ENCODE measurements at places on chromosomes 7 and 10. TPM values are rescaled to one million over a fixed set of nuclear protein-coding genes. Genes with fewer than 3 reads are reported as not detected.
A peak's percentile ranks its signal among the peaks of the same experiment; 100 is the strongest.

AUTS2 gene
- polyA plus RNA-seq = 18.4 TPM

OR6B1 gene
- polyA plus RNA-seq = not detected

GRCh38 chr7:34417781-34418180, 240.2 kb upstream of the NPSR1 start:
- no peaks in the 10 kb centered on the region for H3K27me3 ChIP-seq
- H3K27ac ChIP-seq = no peak overlapping the region
- H3K4me3 ChIP-seq = no peak overlapping the region
- H3K4me1 ChIP-seq = no peaks in the 10 kb centered on the region
- no peak for DNase-seq

DNA sequence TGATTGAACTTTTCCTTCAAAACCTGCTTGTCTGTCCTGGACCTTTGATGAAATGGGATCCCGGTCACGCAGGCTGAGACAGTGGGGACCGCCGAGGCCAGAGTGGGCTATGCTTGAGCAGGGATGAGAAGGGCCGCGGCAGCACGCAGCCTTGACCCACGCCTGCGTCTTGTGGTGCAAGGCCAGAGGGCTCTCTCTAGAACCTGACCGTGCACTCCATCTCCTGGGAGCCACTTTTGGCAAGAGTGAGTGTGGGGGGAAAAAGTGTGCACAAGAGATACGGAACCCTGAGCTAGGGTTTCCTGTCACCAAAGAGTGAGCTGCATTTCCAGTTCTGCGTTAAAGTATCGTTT, 42.4 kb downstream of the WIPI2 start:
- H3K36me3 ChIP-seq = peaks cover 56% of the 10 kb centered on the region
- no peak overlapping the region for H3K4me3 ChIP-seq
- H3K27ac ChIP-seq = peak overlapping the region; percentile 41
- no peak for DNase-seq
- H3K4me1 ChIP-seq = no peaks in the 10 kb centered on the region

DNA sequence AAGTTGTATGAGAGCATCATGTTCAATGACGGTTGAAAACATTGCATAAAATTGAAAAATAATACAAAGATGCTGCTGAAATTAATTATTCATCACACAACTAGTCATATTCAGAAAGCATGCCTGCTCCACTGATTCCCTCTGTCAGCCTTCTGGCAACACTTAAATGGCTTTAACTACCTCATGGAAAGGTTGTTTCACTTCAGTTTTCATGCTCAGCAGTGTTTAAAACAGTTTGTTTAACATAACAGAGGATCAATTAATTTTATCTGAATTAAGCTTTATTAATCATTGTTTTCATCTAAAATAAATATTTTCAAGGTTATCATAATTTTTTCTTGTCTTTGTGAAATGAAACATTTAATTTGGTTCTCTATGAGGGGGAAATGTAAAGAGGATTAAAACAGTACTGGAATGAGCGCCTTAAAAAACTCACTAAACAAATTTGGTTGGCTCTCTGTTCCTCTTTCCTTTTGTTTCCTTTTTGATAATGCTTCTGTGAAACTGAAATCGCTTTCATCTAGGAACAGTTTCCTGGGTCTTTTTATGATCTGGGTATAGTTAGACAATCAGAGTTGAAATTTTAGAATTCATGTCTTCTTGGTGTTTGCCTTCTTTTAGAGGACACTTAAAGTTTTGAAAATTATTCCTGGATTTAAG, 427.4 kb downstream of the SH2D4B start:
- no peaks in the 10 kb centered on the region for H3K36me3 ChIP-seq
- no peak overlapping the region for H3K27ac ChIP-seq
- no peaks in the 10 kb centered on the region for H3K27me3 ChIP-seq
- H3K4me1 ChIP-seq = no peaks in the 10 kb centered on the region
- no peak overlapping the region for H3K4me3 ChIP-seq

DNA sequence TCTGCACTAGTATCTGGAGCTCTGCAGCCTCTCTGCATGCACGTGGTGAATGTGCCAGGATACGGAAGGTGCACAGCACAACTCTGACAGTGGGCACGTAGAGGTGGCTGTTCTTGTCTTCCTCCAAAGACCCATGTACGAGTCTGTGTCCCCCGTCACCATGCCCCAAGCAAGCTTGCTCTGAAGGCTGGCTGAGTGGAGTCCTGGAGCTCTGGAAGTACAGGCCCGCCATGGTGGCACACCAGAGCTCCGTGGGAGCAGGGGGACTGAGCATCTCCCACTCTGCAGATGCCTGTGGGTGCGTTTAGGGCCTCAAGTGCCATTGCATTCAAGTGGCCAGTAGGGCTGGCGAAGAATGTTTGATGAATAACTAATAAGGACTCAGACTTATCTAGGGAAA, 17.1 kb downstream of the BCCIP start:
- no peak overlapping the region for H3K27ac ChIP-seq
- H3K27me3 ChIP-seq = no peaks in the 10 kb centered on the region
- H3K4me1 ChIP-seq = no peaks in the 10 kb centered on the region
- no peak overlapping the region for H3K4me3 ChIP-seq

- H3K4me1 ChIP-seq = peaks cover 7% of the 10 kb centered on the region
- H3K27ac ChIP-seq = no peak overlapping the region
- H3K27me3 ChIP-seq = no peaks in the 10 kb centered on the region
- H3K4me3 ChIP-seq = no peak overlapping the region
- H3K36me3 ChIP-seq = no peaks in the 10 kb centered on the region
- DNase-seq = no peak
Measured at GRCh38 chr10:14547816-14548215, 217.1 kb upstream of the FRMD4A start.
